ENCODE measurements at places on chromosomes 6 and 20. TPM values are rescaled to one million over a fixed set of nuclear protein-coding genes. Genes with fewer than 3 reads are reported as not detected.
A peak's percentile ranks its signal among the peaks of the same experiment; 100 is the strongest.

DNA sequence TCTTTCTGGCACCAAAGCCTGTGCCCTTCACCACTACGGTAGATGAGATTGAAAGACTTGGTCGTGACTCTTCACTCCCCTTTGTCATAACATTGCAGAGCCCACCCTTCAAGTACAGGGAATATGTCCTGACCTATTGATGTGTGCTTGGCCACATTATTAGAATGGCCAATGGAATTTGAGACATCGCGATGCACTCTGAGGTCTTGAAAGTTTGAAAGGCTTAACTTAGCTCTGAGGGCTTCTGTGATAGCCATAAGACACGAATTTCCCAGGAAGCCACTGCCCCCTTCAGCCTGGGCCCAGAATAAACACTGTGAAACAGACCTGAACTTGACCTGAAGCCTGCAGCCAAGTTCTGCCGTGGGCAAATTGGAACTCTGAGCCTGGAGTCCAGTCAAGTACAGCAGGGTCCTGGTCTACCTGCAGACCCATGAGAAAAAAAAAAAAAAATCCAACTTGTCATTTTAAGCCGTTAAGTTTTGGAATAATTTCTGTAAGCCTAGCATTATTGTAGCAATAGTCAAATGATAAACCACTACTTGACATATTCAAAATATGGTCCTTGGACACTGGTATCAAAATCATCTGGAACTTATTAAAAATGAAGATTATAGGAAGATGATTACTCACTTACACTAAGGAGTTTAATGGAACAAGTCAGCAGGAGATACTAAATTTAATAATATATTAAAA, 36.9 kb upstream of the TRAF3IP2 start:
- no peak for DNase-seq
- no peaks in the 10 kb centered on the region for H3K36me3 ChIP-seq
- no peaks in the 10 kb centered on the region for H3K4me1 ChIP-seq
- H3K27ac ChIP-seq, result no peak overlapping the region
- no peak overlapping the region for H3K4me3 ChIP-seq
- H3K27me3 ChIP-seq, result no peaks in the 10 kb centered on the region

NT5E gene
- polyA plus RNA-seq, result 10.7 TPM

DNA sequence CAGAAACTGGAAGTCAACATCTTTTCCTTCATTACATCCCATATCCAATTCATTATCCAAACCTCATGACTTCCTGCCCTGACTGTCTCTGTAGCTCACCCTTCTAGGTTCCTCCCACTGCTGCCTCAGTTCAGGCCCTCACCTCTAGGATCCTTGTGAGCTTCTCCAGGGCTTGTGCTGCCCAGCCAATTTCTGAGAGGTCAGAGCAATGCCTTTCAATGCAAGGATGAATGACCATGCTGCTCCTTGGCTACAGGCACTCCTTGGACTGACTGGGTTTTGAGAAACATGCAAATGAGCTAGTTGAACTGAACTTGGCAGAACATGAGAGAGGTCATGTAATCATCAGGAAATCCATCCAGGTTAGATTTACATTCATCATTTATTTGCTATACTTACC, 173.4 kb downstream of the KIF16B start:
- H3K27ac ChIP-seq, result no peak overlapping the region
- no peaks in the 10 kb centered on the region for H3K4me1 ChIP-seq
- no peak for DNase-seq
- H3K4me3 ChIP-seq, result no peak overlapping the region
- H3K27me3 ChIP-seq, result no peaks in the 10 kb centered on the region

PABPC1L gene
- 61.4 TPM for polyA plus RNA-seq

- no peak overlapping the region for H3K27ac ChIP-seq
- DNase-seq, result no peak
- H3K36me3 ChIP-seq, result no peaks in the 10 kb centered on the region
Measured at GRCh38 chr20:49568278-49569151, 578 bp upstream of the PTGIS start.

DNA sequence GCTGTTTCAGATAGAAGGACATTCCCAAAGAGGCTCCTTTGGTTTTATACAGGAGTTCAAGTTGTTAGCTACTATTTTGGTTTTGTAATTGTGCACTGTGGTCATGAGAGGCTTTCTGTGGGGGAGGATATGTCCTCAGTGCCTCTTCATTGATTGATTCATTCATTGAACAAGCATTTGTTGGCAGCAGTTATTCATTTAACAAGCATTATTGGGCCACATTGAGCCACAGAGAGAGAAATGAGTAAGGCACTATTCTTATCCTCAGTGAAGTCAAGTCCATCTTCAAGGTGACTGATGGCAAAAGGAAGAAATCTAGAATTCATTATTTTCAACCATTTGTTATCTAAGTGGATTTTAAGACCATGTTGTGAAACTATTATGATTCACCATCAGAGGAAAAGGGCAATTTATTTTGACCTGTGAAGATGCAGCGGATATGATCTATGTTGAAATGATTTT, 697.2 kb upstream of the CITED2 start:
- H3K36me3 ChIP-seq, result no peaks in the 10 kb centered on the region
- H3K27me3 ChIP-seq, result no peaks in the 10 kb centered on the region
- H3K4me3 ChIP-seq, result no peak overlapping the region
- H3K27ac ChIP-seq, result peak overlapping the region; percentile 45
- DNase-seq, result no peak

DNA sequence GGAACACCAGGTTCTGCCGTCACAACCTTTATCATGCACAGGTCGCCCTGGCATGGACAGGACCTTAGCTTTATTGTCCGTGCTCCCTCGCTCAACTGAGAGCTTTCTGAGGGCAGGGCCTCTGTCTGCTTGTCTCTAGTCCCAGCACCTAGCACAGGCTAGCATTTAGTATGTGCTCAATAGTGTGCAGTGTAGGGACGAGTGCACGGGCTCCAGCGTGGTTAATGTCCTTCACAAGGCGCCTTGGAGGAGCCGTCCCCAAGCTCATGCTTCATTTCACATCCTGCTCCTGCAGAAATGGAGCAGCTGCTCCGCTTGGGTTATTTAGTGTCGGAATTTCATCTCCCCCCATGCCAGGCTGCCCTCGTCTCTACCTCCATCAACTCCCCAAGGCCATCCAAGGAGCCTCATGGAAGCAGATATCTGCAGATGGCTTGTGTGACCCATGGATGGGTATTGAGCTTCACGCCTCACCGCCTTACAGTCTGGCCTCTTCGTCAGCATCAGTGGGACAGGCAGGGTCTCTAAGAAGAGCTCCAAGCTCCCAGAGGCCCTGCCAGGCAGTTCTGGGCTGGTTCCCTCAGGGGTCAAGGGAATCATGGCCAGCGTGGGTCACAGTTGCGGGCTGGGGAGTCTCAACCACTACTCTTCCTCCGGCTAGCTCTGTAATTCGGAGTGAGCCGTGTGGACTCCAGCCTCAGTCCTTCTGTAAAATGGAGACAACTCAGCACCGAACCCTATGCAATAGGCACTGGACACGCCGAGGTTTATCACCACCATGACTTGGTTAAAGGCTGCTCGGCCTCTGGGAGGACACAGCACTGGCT, 60.8 kb upstream of the APCDD1L start:
- H3K4me3 ChIP-seq, result no peak overlapping the region
- no peak overlapping the region for H3K27ac ChIP-seq
- H3K4me1 ChIP-seq, result no peaks in the 10 kb centered on the region
- no peaks in the 10 kb centered on the region for H3K27me3 ChIP-seq
- peak; percentile 40 for DNase-seq
- H3K36me3 ChIP-seq, result no peaks in the 10 kb centered on the region

GRCh38 chr6:39892490-39893129, 41.7 kb downstream of the MOCS1 start:
- DNase-seq, result no peak
- no peaks in the 10 kb centered on the region for H3K27me3 ChIP-seq
- peak overlapping the region; percentile 9 for H3K27ac ChIP-seq
- H3K36me3 ChIP-seq, result no peaks in the 10 kb centered on the region

DNA sequence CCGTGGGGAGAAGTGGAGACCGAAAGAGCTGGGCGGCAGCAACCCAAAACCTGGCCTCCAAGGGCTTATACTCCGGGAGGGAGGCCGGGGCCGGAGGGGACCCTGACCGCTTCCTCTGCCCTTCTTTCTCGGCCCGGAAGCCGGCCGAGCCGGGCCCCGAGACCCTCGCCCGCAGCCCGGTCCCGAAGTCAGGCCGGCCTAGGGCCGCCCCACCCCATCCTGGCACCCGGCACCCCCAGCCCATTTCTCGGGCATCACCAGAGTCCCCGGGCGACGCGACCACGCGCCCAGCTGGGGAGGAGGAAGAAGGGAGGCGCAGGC, 572 bp upstream of the ZDHHC14 start:
- H3K36me3 ChIP-seq, result no peaks in the 10 kb centered on the region
- peak overlapping the region; percentile 96 for H3K27ac ChIP-seq
- H3K4me3 ChIP-seq, result peak overlapping the region; percentile 79
- DNase-seq, result no peak
- H3K4me1 ChIP-seq, result peaks cover 4% of the 10 kb centered on the region
- no peaks in the 10 kb centered on the region for H3K27me3 ChIP-seq

DNA sequence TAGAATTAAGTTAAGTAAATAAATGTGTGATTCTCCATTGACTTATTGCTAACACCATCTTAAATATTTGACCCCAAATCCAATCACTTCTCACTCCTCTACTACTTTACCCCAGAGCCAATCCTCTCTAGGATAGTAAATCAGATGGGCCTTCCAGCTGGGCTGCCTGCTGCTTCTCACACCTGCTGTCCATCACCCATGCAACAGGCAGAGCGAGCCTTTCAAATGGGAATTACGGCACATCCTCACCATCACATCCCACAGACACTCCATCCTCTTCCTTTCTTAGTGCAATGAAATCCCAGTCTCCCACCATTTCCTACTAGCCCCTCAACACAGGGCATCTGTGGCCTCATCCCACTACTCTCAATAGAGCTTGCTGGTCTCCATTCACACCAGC, 34.0 kb downstream of the HLA-F start:
- DNase-seq, result no peak
- no peaks in the 10 kb centered on the region for H3K4me1 ChIP-seq
- no peak overlapping the region for H3K27ac ChIP-seq
- H3K36me3 ChIP-seq, result no peaks in the 10 kb centered on the region

DNA sequence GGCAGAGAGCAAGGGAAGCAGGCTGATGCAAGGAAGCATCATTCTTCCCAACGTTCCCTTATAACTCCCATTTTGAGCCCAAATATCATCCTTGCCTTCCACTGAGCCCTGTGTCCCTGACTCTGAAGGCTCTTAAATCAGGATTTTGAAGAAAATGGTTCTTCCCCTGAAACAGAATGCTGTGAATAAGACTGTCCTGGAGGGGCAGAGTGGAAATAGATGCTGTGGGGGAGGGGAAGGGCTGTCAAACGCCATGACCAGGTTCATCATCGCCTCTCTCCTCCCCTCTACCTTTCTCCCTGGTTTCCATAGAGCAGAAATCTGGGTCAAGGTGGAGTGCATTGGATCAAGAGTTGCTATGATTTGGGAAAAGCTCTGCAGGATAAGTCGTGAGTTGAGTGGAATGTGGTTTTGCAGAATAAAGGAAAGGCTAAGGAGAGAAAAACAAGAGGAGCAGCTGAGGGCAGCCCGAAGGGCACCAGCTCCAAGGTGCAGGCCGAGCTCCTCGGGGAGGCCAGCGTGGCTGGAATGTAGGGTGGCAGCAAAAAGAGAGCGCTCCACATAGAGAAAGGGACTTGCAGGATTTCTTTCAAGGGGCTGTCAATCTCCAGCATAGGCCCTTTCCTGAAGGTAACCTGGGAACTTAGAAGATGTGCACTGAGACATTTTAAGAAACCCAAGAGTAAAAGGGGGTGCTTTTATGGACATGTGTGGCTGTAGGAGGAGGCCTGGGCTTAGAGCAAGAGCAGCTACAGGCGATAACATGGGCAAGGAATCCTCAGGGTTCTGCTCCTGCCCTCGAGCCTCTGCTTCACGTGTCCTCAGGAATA, 120.8 kb upstream of the CDYL start:
- H3K27ac ChIP-seq, result no peak overlapping the region
- H3K36me3 ChIP-seq, result no peaks in the 10 kb centered on the region
- no peak overlapping the region for H3K4me3 ChIP-seq
- DNase-seq, result no peak
- H3K4me1 ChIP-seq, result no peaks in the 10 kb centered on the region

DNA sequence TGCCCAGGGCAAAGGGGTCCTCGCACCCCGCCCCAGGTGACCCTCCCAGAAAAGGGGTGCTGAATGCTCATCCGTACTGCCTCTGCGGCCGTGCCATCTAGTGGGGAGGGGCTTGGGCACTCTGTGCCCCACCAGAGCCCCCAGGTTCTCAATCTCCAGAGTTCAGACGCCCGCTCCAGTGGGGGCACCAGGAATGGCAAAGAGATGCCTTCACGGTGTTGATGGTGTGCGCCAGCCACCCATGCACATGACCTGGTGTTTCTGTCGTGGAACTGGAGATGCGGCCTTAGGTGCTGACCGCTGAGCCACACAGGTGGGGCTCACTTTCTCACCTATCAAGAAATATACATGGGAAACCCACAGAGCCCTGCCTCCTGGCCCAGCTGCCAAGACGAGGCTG, 30.8 kb downstream of the GNAS-AS1 start:
- no peaks in the 10 kb centered on the region for H3K27me3 ChIP-seq
- no peak for DNase-seq
- no peak overlapping the region for H3K4me3 ChIP-seq
- H3K27ac ChIP-seq, result no peak overlapping the region
- H3K4me1 ChIP-seq, result no peaks in the 10 kb centered on the region
- no peaks in the 10 kb centered on the region for H3K36me3 ChIP-seq

NR2E1 gene
- not detected for polyA plus RNA-seq

DNA sequence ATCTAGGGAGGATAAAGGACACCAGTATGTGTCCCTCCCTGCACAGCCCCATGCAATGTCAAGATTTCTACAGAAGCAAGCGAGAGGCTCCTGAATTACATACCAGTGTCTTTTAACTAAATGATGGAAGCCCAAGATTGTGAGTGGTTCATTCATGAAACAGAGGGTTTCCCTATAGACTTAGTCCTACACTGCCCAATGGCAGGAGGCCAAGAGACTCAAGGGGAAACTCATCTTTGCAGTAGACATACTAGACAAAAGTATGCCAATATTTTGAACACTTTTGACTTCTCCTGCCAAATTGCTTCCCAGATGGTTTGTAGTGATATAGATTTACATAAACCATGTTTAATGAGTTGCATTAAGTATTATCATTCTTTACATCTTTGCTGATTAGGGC, 557.2 kb upstream of the JAG1 start:
- H3K27me3 ChIP-seq, result no peaks in the 10 kb centered on the region
- DNase-seq, result no peak
- H3K4me1 ChIP-seq, result no peaks in the 10 kb centered on the region
- H3K36me3 ChIP-seq, result no peaks in the 10 kb centered on the region

RHAG gene
- not detected for polyA plus RNA-seq

OPRL1 gene
- 4.9 TPM for polyA plus RNA-seq

DNA sequence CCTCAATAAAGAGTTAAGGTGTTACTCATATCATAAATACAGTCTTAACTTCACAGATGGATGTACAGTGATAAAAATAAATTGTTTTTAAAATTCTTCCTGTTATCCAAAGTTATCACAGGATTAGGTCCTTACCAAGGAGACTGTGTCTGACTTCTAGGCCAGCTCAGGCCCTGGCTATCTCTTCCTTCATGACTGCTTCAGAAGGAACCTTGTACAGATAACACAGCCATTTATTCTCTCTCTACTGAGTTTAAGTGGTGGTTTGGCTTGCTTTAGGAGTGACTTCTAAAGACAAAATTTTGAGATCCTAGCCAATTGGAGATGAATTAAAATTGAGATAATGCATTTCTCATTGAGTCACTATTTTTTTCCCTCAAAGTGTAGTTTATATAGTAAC, 40.8 kb upstream of the RNF182 start:
- H3K36me3 ChIP-seq, result no peaks in the 10 kb centered on the region
- no peaks in the 10 kb centered on the region for H3K27me3 ChIP-seq
- DNase-seq, result no peak

TINAG gene
- polyA plus RNA-seq, result not detected

IL17F gene
- polyA plus RNA-seq, result not detected
